Erythroblast (primary cell): ENCODE measurements at places on chromosomes 2 and 18.

DNA sequence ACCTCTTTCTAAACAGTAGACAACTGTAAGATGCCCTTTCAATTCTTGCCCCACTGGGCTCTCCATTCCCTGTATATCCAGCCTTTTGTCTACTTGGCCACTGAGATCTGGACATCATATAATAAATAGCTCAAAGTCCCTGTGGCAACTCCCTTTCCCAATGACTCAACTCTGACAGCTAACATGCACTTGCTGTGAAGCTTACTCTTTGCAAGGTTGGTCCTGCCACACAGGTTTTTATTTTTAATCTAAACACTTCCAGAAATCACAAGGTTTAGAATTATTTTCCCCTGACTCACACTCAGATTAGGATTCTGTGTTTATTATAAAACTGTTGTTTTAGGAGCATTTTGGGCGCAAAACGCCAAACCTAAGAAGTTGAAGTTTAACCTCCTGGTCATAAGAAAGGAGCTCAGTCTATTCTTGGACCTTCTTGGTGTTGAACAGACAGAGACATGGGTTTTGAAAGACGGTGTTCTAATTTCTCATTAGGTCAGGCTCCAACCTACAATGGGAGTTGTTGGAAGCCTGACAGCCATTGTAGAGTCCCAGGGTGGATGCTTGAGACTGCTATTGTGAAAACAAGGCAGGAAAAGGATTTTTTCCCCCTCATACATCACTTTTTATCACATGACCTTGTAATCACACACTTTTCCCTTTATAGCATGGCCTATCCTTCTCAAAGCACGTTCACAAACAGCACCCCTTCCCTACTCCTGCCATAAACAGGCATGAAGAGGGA is 124.7 kb upstream of the SERPINE2 start:
- no peak for DNase-seq

DNA sequence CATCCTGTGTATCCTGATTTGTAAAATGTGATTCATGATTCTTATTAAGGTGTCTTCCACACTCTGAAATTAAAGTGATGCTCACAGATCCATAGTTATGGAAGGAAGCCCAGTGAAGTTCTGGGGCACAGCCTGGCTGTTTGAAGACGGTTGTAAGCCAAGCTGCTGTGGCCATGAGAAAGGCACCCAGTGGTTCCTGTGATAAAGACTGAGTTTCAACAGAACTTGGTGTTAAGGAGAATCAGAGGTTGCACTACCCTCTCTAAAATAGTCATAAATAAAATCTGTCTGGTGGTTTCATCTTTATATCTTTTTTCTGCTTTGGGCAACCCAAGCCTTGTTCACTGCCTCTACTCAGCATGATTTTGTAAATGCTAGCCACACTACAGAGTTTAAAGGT is 32.2 kb upstream of the SPOPL start:
- DNase-seq = no peak

DNA sequence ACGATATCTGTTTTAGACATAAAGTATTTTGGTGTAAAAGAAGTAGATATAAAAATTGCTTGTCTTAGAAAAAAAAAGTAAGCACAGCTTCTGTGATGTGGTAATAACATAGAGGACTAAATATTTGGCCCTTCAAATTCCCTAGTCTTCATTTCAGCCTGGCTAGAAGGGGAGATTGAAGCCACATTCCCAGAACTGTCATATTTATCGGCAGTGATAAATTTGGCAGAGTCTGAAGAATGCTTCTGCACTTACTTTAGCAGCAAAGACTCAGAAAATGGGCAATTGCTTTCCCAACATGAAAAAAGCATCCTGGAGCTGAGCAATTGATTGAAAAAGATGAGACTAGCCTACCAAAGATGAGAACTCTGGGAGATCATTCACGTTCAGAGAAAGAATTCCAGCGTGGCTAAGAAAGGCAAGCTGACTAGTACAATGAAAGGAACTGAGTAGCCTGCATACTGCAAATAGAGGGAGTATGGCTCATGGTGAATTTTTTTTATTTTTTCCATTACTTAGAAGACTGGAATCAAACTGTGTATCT is 278.7 kb upstream of the KLHL29 start:
- DNase-seq = no peak

DNA sequence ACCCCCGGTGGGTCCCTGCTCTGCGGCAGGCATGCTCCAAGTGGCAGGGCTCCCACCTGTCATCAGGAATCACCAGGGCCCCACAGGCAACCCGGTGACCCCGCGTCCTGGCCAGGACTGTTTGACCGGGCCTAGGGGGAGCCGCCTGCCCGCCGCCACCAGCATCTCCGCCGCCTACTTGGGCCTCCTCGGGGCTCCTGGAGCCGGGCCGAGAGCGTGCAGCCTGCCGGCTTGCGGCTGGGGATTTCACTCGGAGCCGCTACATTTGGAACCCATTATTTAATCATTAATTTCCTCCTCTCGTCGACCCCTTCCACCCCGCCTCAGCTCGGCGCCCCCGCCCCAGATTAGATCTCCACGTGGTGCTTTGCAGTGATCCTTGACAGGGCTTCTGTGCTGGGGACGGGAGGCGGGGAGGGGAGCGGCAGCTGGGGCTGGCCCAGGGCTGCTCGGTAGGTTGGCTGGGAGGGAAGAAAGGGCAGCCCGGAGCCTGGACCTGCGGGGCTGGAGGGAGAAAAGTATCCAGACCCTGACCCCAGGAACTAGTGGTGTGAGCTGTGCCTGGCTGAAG is 295.4 kb downstream of the CYP26B1 start:
- DNase-seq = no peak
